Activated naive CD4-positive, alpha-beta T cell treated with anti-CD3 and anti-CD28 coated beads for 36 hours (primary cell): ENCODE measurements at places on chromosomes 4 and X. TPM values are rescaled to one million over a fixed set of nuclear protein-coding genes. Genes with fewer than 3 reads are reported as not detected.

DNA sequence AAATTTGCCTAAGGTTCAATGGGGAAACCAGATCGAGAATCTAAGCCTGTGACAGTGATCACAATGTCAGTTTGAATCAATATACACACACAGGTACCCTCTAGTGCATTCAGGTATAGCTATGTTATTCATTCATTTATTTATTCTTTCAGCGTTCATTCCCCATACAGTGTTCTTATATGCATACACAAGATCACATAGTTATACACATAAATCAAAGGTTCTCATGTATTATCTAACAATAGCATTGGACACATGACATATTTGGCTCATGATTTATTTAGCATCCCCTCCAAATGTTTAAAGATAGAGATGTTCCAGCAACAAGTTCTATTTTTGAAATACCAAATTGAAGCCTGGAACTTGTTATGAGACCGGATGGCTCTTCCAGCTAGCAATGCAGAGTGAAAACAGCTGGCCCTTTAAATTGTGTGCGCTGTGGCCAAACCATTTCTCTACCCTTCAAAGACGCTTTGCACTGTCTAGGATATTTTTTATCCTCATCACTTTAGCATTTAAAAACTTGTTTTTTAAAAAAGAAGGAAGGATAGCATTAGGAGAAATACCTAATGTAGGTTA is 131.0 kb downstream of the ATXN3L start:
- DNase-seq, result no peak

- no peak for DNase-seq
Observed at GRCh38 chrX:154710309-154710708, 40.6 kb downstream of the GAB3 start.

- no peak for DNase-seq
Observed at GRCh38 chr4:155468282-155468681, 91.5 kb upstream of the MAP9 start.

GRCh38 chr4:36477861-36478260 is 196.4 kb downstream of the DTHD1 start:
- DNase-seq, result no peak

WDR44 gene
- total RNA-seq, result 5.4 TPM

- no peak for DNase-seq
Observed at GRCh38 chr4:96205143-96205936, 365.4 kb downstream of the PDHA2 start.

GRCh38 chr4:163941221-163941905 is 446.9 kb downstream of the TMA16 start:
- DNase-seq, result no peak

DNA sequence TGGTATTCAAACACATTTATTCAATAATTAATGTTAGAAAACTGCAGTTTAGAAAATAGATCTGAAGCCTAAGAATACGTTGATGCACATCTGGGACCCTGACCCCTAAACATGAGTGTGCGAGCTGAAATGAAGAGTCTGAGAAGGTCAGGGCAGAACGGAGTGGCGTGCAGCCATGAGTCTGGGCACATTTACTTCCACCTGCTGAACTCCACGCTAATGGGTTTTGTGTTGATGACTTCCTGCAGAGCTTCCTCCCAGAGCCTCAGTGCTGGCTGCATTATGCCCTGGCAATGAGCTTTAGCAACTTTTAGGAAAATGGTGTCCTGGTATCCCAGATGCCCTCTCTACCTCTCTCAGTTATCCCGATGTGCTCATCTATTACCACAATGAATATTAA is 53.1 kb downstream of the FAM114A1 start:
- DNase-seq, result no peak

- no peak for DNase-seq
Observed at GRCh38 chr4:76341063-76341462, 34.5 kb downstream of the STBD1 start.

GPRASP3 gene
- total RNA-seq, result 1.7 TPM

PDGFRA gene
- total RNA-seq, result not detected

DNA sequence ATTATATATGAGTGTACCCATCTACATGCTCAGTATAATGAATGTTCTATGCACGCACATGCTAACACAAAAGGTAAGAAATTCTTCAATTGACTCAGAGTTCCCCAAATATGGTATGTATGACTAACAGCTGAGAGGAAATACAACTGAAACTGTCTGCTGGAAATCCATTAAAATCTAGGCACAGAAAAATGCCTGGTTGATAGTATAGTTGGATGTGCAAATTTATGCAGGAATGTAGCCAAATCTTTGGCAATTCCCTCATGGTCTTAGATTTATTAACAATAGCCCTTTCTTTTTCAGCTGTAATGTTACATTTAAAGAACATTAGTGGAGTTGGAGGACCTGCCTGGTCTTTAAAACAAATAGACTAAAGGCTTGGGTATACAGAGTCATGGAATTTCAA is 5.5 kb downstream of the CAMK2D start:
- DNase-seq, result no peak

DNA sequence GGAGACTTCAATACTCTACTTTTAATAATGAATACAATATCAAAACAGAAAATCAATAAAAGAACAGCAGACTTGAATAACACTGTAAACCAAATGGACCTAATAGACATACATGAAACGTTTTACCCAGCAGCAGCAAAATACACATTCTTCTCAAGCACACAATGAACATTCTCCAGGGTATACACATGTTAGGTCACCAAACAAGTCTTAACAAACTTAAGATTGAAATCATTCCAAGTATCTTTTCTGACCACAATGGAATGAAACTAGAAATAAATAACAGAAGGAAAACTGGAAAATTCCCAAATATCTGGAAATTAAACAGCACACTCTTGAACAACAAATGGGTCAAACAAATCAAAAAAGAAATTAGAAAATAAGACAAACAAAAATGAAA is 145.0 kb upstream of the CT83 start:
- no peak for DNase-seq

FRMPD4 gene
- total RNA-seq, result not detected

GRCh38 chr4:17370818-17371217 is 141.1 kb downstream of the QDPR start:
- no peak for DNase-seq

GRCh38 chr4:33334416-33334815 is 2614.2 kb downstream of the PCDH7 start:
- no peak for DNase-seq

BEND2 gene
- total RNA-seq, result not detected

SORCS2 gene
- 0.15 TPM for total RNA-seq

GRCh38 chr4:179755322-179755721 is 2313.1 kb upstream of the AGA start:
- DNase-seq, result no peak

GRCh38 chr4:120540625-120541024 is 381.9 kb downstream of the PRDM5 start:
- no peak for DNase-seq

GRCh38 chr4:10089346-10089745 is 27.3 kb downstream of the WDR1 start:
- DNase-seq, result no peak

GNRHR gene
- total RNA-seq, result not detected

- DNase-seq, result no peak
Observed at GRCh38 chrX:13854003-13854402, 37.1 kb upstream of the GPM6B start.

DNA sequence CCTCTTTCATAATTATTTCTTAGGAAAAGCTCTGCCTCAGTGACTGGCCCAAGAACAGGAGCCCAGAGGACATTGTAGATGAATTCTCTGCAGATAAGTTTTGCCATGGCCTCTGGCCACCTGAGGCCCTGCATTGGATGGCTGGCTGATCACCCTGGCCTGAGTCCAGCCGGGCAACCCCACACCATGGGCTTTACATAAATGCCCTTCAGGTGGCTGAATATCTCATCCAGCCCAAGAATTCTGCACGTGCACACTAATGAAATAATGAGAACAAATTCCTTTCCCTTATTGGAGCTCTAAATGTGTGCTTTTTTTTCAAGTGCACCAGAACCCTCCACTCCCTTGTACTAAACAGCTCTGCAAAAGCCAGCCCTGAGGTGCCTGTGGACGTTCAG is 65.7 kb downstream of the IRF2 start:
- no peak for DNase-seq

DNA sequence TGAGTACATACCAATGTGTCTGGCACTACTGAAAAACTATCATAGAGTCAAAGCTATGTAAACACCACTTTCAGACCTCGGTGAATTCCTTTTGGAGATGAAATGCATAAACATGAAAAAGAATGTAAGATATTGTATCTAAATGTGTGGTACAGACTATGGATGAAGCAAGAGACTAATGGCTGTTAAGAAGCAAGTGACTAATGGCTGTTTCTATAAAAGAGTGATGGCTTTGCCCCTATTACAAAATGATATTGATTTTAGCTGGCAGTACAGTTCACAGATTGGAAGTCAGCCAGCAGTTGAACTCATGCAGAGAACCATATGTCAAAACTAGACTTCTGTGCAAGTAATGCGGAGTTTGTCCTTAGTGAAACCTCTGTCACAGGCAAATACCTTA is 359.3 kb downstream of the GRXCR1 start:
- DNase-seq, result no peak

ARR3 gene
- not detected for total RNA-seq

CSAG1 gene
- not detected for total RNA-seq

DNA sequence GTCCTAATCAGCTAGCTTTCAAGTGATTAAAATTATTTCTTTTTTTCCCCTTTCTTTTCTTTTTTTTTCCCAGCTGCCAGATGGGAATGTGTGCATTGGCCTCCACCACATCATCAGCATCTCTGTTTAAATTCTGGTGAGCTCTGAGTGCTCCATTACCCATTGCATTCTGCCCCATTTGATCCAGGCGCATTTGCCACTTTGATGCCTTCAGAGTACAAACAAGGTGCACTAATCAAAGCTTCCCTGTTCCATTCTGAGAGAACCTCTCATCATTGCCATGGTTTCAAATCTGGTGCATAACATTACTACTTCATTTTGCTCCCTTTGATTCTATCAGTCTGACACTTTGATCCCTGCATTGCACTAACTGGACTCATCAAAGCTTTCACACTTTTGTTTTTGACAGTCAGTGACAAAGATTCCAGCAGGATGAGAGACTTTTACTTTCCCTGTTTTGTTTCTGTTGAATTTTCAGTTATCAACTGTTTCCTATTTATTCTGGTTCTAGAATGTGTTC is 238.8 kb upstream of the PCDH10 start:
- no peak for DNase-seq
